Lung (tissue), 17 donors: ENCODE measurements at places on chromosomes 11 and 22. TPM values are rescaled to one million over a fixed set of nuclear protein-coding genes. Genes with fewer than 3 reads are reported as not detected.

Gene FOLR2
- 19.7 TPM for total RNA-seq

Gene RAB39A
- 2.0 TPM for total RNA-seq

Gene TMEM86A
- total RNA-seq = 3.2 TPM

Gene HIC2
- total RNA-seq = 3.8 TPM

Gene RFPL2
- total RNA-seq = not detected

Gene ANO1
- 10.8 TPM for total RNA-seq

Gene ARHGAP32
- 28.4 TPM for total RNA-seq

Gene LRP4
- total RNA-seq = 3.3 TPM

Gene MYO18B
- 0.71 TPM for total RNA-seq

Gene ACR
- total RNA-seq = 1.1 TPM

DNA sequence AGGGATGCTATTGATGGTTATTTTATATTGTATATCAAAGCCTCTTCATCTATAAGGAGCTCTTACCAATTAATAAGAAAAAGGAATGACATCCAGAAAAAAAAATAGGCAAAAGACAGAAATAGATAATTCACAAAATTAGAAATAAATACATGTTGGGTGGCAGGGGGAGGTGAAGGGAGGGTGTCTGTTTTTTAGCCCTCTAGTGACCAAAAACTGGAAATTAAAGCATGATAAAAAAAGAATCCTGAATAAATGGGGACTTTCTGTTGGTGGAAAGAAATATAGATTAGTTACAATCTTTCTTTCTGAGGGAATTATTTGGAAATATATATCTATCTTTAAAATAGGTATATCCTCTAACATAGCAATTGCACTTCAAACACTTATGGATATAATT, 42.0 kb upstream of the TTC36 start:
- DNase-seq = no peak

DNA sequence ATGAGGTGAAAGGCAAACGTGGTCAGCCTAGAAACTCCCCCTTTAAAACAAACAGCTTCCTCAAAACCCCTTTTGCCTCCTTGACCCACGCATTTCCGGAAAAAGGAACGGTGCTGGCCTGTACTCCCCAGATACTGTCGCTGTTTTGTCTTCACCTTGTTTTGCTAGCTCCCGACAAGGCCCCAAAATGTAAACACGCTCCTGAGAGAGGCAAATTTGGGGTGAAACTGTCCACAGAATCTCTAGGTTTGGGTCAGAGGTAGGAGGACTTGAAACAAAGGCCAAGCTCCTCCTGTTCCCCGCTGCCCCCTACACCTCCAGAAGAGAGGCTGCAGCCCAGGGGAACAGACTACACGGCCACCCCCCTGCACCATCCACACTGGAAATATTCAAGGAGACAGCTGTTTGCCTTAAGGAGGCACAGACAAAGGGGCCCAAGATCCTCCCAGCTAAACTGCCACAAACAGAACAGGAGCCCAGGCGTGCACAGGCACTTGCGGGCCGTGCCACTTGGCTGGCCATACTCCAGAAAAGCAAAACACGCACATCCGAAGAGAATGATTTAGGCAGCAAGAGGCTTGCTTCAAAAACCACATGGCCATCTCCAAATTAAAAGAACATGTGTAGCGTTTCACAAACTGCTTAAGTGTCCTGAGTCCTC, 160.5 kb upstream of the GRK3 start:
- DNase-seq = peak; percentile 53

DNA sequence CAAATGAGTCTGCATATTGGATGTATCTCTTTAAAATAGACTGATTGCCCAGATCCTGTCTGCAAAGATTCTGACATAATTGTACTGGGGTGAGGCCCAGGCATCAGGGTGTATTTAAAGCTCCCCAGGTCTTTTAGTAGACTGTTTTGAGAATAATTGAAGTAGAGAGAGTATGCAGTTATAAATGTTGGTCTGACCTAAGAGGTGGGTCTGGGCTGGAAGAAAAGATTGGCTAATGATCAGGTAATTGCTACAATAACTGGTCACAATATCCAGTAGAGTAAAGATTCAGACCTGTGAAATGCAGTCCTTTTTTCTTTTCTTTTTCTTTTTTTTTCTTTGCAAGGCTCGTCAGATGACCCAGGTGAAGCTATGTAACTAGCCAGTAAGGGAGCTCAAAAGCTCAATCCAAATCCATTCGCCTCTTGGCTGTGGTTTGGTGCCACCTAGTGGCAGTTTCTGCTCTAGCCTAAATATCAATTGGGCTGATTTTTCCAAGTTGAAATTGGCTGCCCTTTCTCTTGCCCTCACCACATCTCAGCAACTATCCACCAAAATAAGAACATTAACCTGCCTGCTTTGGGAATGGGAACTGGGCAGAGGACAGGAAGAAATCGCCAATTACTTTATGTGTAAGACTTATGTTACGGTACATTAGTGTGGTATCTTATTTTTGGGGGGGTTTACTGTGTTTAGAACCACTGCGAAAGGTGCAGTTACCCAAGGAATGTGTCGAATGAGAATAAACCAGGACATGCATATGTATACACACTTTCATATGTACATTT, 45.9 kb downstream of the ZNF143 start:
- DNase-seq = peak; percentile 77

- no peak for DNase-seq
Observed at GRCh38 chr11:81174646-81175330, 1558.9 kb downstream of the FAM181B start.

DNA sequence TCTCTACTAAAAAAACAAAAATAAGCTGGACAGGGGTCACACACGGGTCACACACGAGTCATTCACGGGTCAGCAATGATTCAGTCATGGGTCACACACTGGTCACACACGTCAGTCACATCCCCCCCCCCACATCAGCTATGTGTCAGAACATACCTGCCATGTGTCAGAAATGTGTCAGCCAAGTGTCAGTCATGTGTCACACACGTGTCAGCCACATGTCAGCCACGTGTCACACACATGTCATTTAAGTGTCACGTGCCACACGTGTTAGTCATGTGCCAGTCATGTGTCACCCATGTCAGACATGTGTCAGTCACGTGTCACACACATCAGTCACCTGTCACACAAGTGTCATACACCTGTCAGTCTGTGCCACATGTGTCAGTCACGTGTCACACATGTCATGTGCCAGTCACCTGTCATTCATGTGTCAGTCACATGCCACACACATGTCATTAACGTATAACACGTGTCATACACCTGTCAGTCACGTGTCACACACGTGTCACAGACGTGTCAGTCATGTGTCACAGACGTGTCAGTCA, 28.7 kb upstream of the MMP20 start:
- DNase-seq = no peak

- no peak for DNase-seq
Observed at GRCh38 chr11:106495046-106495445, 417.6 kb downstream of the AASDHPPT start.

- no peak for DNase-seq
Observed at GRCh38 chr11:118956847-118957469, 860 bp downstream of the UPK2 start.

- no peak for DNase-seq
Observed at GRCh38 chr11:132719684-132720083, 812.6 kb downstream of the OPCML start.

DNA sequence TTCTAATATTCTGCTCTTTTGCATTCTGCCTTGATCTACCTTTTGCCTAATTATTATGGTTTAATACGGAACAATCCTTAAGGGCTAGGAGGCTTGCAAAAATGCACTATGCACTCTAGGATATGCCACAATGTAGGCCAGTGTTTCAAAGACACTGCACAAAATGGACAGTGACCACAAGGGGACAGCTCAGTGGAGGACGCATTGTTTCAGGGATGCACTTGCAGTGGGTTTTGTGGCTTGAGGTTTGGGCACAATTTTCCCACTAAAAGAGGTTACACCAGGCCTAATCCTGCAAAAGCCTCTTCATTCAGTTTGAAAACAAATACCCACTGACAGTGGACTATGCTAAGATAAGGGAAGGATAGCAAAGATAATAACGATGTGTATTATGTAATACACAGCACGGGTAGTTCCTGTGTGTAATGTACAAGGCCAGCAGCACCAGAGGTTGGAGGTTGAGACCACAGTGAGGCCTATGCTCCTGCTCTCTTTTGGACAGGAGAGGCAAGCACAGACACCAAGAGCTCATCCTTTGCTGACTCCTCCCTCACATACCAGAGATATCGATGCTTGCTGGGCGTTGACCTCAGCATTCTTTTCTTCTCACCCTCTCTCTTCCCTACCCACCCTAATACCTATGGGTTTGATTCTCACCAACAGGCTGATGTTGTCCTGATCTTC, 12.7 kb downstream of the MAP6 start:
- DNase-seq = no peak

GRCh38 chr11:130642994-130643393, 194.5 kb downstream of the ADAMTS15 start:
- DNase-seq = no peak

DNA sequence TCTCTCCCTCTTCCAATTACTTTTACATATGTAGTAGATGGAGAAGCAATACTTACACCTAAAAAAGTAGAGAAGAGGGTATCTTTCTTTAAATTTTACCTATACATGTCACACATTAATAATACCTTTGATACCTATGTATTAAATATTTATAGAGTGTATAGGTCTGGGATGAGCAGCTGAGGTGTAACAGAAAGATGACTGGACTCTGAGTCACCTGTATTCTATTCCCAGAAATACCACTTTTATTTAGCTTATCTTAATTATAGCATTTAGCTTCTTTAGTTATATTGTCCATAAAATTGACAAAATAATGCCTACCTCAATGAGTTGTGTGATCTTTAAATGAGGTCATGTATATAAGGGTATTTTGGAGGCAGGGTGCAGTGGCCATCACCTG, 30.6 kb upstream of the YAP1 start:
- DNase-seq = no peak

DNA sequence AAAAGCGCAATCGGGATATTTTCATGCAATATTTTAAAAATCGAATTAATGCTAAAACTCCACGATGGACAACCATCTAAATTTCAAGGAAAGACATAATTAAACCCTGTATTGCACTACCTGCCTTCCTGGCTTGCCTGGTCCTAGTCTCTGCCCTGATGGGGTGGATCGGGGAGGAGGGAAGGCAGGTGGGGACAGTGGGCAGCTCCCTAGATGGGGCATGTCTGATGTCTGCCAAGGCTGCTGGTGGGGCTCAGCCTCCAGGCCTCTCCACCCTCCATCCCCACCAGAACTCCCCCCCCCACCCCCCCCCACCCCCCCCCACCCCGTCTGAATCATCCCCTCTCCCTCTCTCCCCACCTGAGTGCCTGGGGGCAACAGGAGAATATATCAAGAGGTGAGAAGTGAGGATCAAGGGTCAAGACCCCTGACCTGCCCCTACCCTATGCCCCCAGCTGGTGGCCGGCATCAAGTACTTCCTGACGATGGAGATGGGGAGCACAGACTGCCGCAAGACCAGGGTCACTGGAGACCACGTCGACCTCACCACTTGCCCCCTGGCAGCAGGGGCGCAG, 650 bp downstream of the CST6 start:
- no peak for DNase-seq

DNA sequence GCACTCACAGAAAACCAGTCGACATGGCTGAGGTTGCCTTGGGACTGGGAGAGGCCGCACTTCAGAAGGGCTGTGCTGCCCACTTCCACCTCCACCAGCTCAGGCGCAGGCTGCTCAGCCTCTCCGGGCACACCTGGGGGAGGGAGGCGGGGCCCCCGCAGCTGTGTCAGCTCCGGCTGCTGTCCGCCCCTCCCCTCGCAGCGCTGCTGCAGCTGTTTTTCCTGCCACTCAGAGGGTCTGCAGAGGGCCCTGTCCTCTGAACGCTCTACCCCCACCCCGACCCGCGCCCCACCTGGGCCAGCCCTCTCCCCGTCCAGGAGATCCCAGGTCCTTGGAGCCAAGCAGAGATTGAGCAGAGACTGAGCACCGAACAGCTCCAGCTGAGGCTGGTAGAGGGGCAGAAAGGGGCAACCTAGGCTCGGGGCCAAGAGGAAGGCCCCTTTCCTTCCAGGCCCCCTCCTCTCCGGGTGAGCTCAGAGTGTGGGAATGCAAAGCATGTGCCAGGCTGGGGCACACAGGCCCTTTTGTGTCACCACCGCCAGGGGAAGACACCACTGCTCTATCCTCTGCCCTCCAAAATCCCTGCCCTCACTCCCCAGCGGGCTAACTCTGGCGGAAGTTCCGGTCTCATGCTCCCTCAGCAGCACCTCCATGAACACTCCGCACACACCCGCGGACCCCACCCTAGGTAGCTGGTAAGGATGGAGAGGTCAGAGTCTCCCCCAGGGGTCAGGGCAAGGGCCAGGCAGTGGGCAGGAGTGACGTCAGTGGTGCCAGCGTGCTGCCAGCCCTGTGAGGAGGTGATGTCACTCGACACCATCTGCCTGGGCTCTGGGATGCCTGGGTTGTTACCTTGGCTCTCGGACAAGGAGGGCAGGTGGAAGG, 1.6 kb downstream of the MCAM start:
- DNase-seq = peak; percentile 58

- DNase-seq = no peak
Observed at GRCh38 chr11:127042445-127042844, 41.9 kb upstream of the KIRREL3 start.

DNA sequence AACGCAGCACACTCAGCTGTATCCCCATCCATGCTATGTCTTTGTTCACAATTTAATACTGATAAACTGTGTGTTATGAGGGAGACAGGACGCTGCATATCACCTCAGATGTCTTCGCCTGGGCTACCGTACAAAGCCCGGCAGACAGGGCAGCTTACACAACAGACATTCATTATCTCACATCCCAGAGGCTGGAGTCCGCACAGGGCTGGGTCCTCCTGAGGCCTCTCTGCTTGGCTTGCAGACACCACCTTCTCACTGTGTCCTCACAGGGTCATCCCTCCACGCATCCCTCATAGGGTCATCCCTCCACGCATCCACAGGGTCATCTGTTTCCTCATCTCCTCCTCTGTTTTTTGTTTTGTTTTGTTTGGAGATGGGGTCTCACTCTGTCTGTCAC, 61.2 kb downstream of the SHANK2 start:
- DNase-seq = no peak

DNA sequence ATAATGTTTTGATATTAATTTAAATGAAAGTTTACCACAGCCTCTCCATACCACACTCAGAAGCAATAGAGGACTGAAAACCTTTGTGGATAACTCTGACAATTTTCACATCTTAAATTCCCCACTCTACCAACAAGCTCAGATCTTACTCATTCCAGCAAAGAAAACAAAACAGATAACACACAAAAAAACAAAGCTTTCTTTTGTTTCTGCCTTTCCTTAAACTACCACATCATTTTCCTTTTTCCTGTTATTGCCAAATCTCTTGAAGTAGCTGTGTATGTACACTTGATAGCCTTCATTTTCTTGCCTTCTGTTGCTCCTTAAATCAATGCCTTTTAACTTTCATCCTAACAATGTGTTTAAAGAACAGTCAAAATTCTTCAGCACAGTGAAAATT, 484.9 kb downstream of the NTM start:
- no peak for DNase-seq

DNA sequence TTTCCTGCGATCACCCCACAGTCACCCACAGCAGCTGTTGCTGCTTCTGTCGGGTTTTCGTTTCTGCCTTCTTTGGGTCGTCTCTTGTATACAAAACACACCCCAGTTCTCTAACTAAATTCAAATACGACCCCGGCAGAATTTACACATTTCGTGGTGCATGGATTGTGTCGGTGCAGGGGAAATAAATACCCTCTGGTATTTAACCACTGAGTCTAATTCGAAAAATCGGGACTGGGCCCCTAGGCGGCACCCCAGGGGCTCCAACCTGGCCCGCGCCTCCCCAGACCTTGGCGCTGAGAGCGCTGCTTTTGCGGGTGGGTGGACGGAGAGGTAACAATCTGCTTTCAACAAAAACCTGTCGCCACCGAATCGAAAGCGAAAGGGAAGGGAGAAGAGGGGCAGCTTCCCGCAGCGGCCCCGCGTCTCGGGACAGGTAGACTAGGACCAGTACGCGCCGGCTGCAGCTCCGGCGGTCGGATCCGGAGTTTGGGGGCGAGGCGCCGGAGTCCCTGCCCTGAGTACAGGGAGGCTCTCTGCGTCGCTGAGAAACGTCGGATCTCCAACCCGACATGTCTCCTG, 4.4 kb downstream of the ALX4 start:
- DNase-seq = peak; percentile 49
